ENCODE measurements at places on chromosomes 3 and 15.
A peak's percentile ranks its signal among the peaks of the same experiment; 100 is the strongest.

GRCh38 chr3:150653110-150653561 is 50.0 kb downstream of the SELENOT start:
- no peak for DNase-seq

DNA sequence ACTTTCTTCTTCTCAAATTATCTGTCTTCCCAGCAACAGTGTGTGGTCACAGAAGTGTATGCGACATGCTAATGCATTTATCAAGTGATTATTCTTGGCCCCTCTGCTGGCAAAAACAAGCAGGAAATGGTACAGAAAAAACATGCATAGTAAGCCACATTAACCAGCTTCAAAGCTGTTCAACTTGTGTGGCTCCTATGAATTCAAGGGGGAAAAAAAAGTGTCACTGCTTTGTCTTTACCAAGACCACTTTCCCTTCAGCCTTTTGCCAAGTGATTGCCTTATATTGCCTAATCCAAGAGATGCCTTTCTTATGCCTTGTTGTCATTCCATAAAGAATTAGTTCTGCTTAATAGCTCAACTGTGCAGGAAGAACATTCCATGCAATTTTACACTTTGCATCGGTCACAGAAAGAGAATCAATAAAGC is 39.1 kb downstream of the PRTG start:
- DNase-seq: no peak

DNA sequence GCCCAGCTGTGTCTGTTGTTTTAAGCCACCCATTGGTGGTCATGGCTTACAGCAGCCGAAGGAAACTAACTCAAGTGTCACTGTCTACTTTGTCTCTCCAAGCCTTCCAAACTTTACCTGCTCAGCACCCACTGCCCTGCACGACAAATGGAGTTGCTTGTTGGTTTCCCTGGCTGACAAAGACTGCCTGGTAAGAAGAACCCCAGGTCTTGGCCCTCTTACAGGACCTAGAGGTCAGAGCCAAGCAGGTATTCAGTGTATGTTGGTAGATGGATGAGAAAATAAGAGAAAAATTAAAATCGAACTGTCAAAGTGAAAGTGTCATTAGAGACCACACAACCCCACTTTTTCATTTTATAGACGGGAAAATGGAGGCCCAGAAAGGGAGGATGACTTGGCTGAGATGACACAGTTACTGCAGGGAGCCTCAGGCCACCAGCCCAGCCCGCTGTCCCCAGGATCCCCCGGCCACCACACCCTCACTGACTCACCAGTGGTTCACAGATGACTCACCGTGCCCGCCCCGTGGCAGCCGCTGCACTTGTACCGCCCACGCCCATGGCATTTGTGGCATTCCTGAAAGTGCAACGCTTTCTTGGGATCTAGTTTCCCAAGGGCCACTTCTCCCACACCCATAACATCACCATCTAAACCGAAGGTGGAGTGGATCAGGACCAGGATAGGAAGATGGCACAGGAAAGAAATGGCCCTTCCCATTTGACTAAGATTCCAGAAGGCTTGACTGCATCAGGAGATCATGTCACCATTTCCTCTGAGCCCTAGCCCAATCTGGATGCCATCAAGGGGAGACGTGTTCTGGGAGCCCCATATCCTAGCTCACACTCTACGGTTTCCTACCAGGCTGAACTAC is 15.2 kb downstream of the SSUH2 start:
- DNase-seq: no peak

DNA sequence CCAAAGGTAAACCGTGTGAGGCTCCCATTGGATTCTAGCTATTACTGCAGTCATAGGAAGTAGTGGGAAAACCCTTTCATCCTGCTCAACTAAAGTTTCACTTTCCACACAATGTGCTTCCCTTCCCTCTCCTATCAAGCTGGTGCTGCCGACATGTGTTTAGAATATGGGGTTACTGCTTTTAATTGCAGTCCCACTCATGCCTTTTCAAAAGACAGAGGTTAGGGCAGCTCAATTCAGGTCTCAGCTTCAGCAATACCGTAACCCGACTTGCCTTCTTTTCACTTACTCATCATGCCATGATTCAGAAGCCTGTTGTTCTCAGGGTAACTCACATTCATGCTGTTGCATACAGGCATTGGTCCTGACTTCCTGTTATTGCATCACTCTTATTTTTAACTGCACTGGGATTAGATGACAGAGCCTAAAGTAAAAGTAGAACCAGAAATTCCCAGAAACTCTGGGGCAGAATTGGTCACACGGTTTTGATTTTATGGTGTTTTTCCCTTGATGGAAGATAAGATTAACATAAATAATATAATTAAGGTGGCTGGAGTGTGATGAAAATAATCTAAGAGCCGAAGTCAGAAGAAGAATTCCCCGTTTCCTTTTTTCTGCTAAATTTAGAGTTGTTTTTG is 45.7 kb downstream of the C2CD4B start:
- DNase-seq: no peak

GRCh38 chr15:57567891-57568290 is 23.8 kb upstream of the MYZAP start:
- no peak for DNase-seq

DNA sequence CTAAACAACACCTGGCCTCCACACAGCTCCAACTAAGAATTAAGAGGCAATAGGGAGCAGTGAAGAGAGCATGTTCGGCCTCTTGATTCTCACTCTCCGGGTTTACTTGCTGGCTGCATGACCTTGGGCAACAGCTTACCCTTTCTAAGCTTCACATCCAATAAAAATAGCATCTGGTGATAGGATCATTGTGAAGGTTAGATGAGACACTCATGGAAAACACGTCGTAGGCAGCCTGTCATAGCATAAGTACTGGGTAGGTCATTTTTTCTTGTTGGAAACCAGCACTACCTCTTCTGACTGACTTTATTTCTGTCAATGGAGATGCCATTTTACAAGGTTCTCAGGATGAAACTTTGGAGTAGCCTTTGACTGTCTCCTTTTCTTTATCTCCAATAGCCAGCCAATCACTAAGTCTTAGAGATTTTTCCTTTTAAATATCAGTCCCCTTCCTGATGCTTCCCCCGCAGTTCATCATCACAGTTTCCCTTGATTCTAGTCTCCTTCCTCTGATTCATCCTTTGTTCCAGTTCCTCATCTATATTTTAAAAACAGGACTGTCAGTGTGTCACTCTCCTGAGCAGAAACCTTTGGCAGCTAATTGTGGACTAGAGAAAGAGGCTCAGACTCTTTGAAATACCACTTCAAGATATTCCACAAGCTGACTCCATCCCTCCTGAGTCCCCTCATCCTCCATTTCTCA is 271.5 kb downstream of the SLC9A9 start:
- DNase-seq: no peak

DNA sequence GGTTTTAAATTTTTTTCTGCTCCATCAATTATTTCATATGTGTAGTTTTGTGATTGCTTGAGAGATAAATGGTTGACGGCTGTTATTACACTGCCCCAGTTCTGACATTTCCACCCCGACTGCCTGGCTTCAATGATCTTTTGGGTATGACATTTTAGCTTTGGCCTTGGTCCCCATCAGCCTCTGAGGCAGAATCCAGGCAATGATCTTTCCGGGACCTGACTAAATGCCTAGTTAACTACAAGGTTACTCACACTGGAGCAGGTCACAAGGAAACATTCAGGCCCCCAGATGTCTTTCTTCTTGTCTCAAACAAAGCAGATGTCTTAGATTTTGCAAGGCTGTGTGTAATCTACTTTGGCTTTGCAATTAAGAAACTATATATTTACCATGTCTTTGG is 61.1 kb upstream of the TMCO5A start:
- no peak for DNase-seq

GRCh38 chr3:152208439-152208838 is 60.3 kb upstream of the MBNL1 start:
- no peak for DNase-seq

DNA sequence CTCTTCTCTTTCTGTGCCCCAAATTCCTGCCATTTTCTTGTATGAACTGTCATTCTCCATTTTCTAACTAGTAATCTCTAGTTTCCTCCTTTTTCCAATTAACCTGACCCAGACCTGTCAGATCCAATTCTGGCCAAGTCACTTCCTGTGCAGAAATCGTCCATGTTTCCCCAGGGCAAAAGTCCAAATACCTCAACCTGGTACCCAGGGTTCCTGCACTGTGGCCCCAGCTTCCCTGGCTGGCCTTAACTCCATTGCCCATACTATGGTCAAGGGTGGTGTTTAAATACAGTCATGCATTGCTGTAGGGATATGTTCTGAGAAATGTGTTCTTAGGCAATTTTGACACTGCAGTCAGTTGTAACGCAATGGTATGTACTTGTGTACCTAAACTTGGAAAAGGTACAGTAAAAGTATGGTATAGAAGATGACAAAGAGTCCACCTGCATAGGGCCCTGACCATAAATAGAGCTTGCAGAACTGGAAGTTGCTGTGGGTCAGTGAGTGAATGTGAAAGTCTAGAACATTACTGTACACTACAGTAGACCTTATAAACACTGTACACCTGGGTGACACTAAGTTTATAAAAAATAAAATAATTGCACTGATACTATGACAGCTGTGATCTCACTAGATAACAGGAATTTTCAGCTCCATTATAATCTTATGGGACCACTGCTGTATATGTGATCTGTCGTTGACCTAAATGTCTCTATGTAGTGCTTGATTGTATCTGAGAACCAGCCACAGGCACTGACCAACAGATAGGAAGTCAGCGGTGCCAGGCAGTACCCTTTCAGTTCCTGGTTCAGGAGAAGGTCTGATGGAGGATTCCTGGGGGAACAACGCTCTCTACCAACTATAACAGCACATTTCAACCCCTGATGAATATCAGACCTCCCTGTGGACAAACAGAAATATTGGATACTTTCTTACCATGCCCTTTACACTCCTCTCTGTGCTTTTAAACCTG is 336.1 kb upstream of the PROK2 start:
- no peak for DNase-seq

GRCh38 chr3:17820275-17820674 is 77.8 kb upstream of the TBC1D5 start:
- DNase-seq: no peak

GRCh38 chr15:25331860-25332259 is 107.0 kb downstream of the UBE3A start:
- DNase-seq: no peak

GRCh38 chr3:159924411-159924810 is 64.2 kb upstream of the IL12A start:
- no peak for DNase-seq

DNA sequence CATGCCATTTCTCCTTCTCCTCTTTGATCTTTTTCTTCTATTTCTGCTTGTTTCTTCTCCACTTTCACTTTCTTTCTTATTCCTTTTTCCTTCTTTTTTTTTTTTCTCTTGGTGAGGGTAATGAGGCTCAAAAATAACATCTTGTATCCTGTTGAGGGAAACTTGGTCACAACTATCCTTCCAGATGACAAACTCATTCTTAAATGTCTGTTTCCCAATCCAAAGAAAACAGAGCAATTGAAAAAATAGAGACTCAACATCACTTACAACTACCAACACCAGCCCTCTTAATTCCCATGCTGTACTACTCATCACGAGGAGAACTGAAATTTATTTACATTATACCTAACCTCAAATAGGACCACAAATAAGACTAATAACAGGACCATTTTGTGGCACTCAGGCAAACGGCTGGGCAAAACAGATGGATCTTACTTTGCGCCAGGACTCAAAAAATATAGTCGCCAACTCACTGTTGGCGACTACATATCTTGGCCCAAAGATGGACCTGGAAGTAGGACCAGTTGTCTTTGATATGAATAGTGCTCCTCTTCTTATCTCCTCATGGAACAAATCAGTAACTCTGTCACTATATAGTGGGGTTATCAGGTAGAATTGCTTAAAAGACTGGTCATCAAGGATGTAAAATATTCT is 343.9 kb downstream of the ZBTB20 start:
- DNase-seq: no peak

DNA sequence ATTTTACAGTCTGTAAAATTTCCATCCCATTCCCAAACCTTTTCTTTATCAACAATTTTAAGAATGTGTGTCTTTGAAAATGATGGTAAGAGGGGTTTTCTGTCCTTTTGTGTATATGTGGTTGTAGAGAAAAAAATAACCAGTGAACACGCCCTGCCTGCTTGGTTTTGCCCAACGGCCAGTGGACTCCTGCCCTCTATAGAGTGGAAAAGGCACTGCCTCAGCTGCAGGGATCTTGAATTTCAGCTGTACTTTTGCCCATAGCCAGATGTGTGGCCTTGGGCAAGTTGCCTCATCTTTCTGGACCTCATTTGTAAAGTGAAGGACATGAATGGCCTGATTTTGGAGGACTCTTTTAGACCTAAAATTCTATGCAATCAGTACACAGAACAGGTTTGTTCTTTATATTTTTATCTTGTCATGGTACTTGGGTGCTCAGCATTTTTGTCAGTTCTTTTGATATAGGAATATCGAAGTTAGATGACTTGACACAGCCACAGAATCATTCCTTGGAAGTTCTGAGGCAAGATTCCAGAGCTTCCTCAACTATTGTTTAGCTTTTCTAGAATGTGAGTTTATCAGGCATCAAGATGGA is 81.0 kb downstream of the CLDN11 start:
- peak; percentile 74 for DNase-seq

GRCh38 chr3:135017003-135017893 is 222.2 kb downstream of the EPHB1 start:
- DNase-seq: no peak

- DNase-seq: no peak
These were observed 2.3 kb upstream of the MBNL1 start for GRCh38 chr3:152266221-152266995.

DNA sequence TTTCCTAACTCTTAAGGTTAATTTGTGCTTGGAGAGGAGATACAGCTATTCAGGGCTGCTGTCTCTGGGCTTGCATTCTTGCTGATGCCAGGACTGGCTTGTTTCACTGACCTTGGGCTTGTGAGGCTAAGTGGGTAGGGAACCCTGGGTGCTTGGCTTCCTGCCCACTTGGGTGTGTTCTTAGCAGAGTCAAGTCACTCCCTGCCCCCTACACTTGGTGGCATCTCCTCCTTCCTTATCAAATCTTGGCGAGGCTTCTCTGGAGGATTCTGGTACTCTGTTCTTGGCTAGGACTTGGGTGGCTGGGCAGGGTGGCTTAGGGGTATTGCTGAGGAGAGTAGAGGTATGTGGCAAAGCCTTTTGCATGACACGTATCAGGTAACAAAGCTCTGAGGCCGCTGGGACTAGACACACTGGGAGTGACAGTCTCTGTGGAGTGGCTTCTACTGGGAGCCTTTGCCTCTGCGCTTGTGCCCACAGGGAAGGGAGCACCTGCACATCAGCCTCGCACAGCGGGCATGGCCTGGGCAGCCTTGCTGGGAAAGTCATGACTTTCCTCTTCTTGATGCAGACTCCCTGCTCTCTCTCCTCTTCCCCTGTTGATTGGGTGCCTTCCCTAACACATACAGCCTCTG is 41.8 kb downstream of the CHCHD6 start:
- no peak for DNase-seq

- DNase-seq: no peak
These were observed 100.5 kb downstream of the PDCD6IP start for GRCh38 chr3:33898901-33899300.

- DNase-seq: peak; percentile 38
These were observed 213.9 kb downstream of the TBC1D2B start for GRCh38 chr15:77863491-77864105.

- DNase-seq: no peak
These were observed 24.5 kb upstream of the SLC15A2 start for GRCh38 chr3:121869736-121870135.

DNA sequence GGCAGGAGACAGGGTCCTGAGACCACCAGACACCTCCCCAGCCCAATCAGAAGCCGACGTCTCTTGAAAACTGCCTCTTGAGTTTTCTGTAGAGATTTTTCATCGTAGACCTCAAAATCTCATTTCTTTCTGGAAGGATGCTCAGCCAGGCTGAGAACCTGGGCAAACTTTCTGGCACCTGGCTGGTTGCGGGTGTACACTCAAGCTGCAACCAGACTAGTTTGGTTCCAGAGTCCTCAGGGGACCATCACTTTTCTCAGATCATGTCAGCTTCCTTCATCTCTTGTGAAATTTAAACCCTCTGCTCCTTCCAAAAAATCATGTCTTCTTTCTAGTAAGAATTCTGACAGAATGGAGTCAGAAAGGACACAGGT is 45.1 kb downstream of the CMTM7 start:
- DNase-seq: no peak
